ENCODE measurements at places on chromosomes 1 and 21.

DNA sequence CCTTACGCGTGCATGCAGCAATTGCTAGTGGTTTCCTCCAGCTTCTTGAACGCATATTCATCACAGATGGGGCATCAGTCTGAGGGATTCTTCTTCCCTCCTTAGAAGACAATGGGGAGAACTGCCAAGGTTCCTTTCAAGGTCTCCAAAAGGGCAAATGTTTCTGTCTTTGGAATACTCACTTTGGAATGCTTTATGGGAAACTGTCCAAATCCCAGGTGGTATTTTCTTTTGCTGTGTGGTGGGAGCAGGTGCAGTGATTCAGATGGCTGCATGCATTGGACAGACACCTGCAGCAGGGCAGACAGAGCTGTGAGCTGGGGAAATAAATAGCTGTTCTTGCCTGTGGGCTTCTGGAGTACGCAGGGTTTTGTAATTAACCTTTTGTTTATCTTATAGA lies 40.5 kb downstream of the URB2 start:
- DNase-seq = no peak

DNA sequence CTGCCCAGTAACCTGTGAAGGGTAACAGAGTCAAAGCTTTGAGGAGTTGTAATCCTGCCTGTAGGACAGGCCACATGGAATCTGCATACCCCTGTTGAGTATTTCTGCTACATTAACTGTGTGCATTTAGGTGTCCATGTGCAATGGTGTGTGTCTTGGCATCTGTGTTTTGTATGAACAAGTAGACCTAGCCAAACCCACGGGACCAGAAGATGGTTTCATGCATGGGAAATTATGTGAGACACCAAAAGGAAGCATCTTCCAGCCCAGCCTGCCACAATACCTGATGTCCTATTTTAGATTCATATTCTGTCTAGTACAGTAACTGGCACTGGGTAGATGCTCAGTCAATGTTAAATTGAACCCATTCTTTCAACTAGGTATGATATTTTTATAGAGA lies 70.8 kb upstream of the KCND3 start:
- no peak for DNase-seq

DNA sequence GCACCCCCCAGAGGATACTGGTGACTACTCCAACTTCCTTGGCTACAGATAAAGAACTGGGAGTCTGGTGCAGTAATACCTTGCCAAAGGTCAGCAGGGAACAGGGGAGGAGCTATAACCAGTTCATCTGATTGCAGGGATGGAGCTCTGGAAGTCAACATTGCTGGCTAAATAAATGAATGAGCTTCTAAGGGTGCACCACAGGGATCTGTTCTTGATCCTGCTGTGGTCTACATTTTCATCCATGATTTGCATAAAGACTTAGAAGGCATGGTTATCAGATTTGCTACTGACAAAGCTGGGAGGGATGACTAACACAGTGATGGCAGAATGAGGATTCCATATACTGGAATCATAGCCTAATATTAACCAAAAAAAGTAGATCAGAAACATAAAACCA lies 18.3 kb downstream of the PLEKHA6 start:
- DNase-seq = no peak

GRCh38 chr1:54289712-54290233 lies 89.8 kb downstream of the MRPL37 start:
- DNase-seq = no peak

- no peak for DNase-seq
Observed at GRCh38 chr1:154429841-154430611, 24.9 kb downstream of the IL6R start.

GRCh38 chr1:30271401-30272276 lies 451.7 kb downstream of the MATN1 start:
- peak; percentile 56 for DNase-seq

- DNase-seq = no peak
Observed at GRCh38 chr1:98048751-98049325, 128.0 kb upstream of the DPYD start.

- no peak for DNase-seq
Observed at GRCh38 chr1:35398739-35399138, 130.2 kb downstream of the ZMYM4 start.

DNA sequence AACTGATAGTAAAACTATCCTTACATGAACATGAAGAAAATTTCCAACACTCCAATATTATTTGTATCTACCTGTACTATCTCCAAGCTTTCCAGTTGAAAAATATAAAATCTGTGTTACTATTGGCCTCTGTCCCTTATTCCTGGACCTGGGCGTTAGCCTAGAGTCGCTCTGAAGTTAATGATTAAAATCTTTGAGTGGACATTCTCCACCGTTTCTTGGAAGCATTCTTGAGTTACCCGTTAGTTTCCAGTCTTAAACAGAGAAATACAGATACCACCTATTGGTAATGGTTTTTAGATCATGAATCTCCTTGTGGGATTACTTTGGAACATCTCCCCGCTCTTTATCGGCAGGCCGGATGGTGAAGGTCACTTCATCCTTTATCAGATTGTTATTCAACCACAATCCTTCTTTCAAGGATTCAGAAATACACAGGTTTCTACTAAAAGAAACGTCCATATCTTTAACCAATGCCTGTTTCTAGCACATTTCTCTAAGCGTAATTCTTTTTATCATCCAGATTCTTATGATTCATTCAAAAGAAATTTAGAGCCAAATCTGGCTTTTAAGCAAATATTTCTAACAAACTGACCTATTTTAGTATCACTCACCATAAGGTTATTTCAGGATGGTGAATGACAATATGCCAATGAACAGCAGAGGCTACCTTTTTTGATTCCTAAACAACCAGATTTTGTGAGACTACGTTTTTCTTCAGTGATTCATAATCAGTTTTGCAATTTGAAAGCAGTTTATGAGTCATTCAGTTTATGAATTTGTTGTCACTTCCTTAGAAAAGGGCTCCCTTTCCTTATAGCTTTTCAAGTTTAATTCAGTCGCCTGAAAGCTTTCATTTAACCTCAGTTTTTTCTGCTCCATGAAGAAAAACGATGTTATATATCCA lies 70.2 kb upstream of the ERRFI1 start:
- DNase-seq = no peak

DNA sequence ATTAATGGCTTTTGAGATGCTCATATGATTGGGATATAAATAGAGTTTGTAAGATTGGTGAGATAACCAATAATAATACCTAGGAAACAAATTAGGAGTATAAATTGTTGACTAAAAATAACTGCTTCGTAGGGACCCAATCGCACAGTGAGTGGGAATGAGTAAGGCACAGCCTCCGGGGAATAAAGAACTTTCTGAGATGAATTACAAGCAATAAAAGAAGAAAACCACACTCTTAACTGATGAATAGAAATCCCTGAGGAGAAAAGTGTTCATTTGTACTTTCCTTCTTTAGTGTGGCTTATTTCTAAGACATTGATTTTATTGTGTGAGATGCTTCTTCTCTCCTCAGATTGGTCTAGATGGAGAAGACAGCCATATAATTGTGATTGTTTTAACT lies 443.4 kb upstream of the PRMT6 start:
- DNase-seq = no peak

- no peak for DNase-seq
Observed at GRCh38 chr1:238558156-238558555, 667.4 kb upstream of the ZP4 start.

DNA sequence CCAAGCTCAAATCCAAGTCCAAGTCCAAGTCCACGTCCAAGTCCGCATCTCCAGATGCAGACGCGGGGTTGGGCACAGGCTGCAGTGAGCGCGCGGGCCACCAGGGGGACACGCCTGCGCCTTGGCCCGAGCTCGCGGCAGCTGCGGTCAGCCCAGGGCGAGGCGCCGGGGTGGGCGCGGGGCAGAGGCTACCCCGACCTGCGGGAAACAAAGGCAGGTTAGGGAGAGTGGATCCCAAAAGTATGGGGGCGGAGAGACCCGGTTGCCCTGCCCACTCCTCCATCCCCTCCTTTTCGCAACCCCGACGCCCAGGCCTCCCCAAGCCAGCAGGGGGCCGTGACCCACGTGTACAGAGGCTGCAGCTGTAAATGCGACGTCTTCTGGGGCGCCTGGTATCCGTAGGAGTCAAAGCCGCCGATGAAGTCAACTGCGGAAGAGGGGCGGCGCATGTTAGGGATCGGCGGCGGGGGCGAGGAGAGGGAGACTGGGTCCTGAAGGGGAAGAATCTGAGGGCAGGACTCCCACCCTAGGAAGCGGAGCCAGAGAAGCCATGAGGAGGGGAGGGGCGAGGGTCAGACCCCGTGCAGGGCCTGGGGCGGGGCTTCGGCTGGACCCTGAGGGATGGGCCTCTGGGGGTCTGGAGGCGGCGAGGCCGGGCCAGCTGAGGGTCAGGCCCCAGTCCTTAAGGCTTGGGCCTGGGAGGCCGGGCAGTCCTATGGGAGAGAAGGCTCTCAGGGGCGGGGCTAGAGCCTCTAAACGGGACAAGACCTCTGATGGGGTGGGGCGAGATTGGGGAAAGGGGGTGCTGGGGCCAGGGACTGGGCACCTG lies 58.0 kb downstream of the NKAIN1 start:
- DNase-seq = no peak

GRCh38 chr1:38727684-38728584 lies 131.6 kb downstream of the RRAGC start:
- no peak for DNase-seq

DNA sequence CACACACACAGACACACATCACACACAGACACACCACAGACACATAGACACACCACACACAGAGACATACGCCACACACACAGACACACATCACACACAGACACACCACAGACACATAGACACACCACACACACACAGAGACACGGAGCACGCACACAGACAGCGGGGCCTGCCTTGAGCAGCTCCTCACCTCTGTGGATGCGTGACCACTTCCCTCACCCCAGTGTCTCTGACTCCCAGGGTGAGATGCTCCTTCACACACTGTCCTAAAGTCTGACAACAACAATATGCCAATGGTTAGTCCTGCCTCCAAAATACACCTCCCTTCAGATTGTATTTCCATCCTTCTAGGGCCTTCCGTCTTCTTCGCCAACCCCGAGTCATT lies 48.2 kb downstream of the IER5 start:
- no peak for DNase-seq

GRCh38 chr1:221743416-221744208 lies 1.7 kb upstream of the DUSP10 start:
- no peak for DNase-seq

DNA sequence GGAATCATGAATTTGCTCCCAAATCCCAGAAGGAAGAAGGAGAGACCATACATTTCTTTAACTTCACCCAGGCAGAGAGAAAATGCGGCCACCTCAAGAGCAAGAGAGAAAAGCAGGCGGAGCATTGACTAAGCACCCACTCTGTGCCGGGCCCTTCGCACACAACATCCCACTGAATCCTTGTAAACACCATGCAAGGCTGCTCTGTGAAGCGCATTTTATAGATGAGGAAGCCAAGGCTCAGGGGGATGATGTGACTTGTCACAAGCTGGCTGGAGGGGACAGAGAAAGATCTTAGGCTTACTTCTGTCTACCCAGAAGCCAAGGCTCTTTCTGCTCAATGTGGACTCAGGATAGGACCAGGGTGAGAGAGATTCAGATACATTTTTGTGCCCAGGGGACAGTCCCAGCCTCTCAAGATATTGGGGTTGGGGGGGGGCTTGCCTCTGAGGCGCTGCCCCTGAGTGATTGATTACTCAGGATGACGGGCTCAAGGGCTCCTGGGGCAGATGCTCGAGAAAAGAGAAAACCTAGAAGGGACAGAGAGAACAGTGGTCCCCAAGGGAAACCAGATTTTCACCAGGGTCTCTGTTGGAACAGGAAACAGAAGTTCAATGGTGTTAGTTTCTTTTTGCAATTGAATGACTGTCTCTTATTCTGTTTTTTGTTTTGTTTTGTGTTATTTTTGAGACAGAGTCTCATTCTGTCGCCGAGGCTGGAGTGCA lies 19.5 kb downstream of the PADI2 start:
- DNase-seq = no peak

GRCh38 chr1:164961715-164962114 lies 394.8 kb downstream of the LMX1A start:
- DNase-seq = no peak

DNA sequence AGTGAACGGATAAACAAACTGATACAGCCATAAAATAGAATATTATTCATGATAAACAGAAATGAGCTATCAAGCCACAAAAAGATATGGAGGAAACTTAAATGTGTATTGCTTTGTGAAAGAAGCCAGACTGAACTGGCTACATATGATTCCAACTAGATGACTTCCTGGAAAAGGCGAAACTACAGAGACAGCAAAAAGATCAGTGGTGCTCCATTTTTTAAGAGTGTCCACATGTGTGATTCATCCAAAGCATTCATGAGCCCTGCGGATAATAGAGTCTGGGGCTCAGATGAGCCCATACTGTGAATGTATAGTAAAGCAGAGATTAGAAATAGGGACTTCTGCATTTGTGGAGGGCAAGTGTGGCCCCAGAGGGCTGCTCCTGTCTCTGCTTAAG lies 7.8 kb upstream of the TMEM222 start:
- no peak for DNase-seq

DNA sequence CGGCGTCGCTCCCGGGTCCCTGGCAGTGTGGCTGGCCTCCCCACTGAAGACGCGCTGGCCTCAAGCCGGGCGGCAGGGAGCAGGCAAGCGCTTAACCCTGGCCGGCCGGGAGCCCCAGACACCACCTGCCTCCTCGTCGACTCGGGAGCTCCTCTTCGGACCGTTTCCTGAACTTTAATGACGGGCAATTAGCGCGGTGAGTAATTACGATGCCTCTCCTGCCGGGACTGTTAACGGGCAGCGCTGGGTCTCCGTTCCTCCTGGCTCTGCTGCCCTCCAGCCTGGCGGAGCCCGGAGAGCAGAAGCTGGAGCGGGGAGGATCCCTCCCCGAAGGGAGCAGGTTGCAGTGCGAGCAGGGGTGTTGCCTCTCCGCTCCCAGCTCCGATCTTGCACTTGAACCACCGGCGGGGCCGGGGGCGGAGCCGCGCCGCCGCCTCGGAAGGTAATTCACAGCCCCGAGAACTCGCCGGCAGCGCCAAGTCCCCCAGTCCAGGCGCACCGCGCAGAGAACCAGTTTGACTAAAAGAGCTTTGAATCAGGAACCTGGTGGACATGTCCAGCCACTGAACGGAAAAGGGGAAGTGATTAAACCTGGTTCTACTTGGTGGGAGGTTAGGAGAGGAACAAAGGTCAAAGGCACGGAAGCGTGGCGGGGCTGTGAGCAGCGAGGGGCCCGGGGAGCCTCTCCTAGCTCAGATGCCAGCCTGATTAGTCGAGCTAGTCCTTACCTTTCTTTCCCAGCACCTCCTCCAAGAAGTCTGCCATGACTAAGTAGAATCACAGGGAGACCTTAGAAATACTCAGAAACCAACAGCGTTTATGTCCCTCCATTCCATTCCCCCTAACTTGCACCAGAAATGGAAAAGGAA lies 18.3 kb upstream of the PLEKHA6 start:
- peak; percentile 79 for DNase-seq

- no peak for DNase-seq
Observed at GRCh38 chr1:67683316-67683715, 1.7 kb upstream of the GADD45A start.

GRCh38 chr21:41899426-41900202 lies 20.5 kb upstream of the PRDM15 start:
- DNase-seq = no peak

- DNase-seq = no peak
Observed at GRCh38 chr1:241894016-241894415, 46.0 kb downstream of the EXO1 start.

Data from type B pancreatic cell (in vitro differentiated cells).